Gastrocnemius medialis (tissue), 4 donors: ENCODE measurements at places on chromosomes 11 and 22. TPM values are rescaled to one million over a fixed set of nuclear protein-coding genes. Genes with fewer than 3 reads are reported as not detected.

DNA sequence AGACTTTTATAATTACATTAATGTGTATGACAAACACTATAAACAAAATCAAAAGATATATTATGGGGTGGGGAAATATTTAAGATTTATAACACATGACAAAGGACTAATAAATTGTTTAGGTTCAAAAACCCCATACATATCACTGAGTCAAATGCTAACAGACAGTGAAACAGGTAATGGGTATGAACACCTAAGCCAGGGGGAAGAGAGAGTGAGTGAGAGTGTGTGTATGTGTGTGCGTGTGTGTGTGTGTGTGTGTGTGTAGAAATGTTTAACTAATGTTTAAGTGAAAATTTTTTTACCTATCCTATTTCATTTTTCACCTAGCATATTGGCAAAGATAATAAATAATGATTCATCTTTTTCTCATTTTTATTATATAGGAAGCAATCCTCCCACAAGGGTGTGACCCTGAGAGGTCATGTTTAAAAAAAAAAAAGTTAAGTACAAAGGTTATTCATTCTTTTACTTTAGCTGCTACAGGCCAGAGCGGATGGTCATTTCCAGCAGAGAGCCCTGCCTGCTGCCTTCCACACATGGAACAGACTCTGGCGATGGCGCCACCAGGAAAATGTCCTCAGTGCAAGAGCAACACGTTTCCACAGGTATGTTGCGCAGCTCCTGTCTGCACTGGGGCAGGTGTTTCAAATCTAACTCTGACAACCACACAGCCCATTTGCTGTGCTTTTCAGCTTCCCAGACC lies 72.9 kb downstream of the PISD start:
- H3K4me3 ChIP-seq, result no peak overlapping the region
- H3K4me1 ChIP-seq, result no peaks in the 10 kb centered on the region
- no peak overlapping the region for H3K27ac ChIP-seq
- no peak for DNase-seq
- H3K27me3 ChIP-seq, result no peaks in the 10 kb centered on the region

DNA sequence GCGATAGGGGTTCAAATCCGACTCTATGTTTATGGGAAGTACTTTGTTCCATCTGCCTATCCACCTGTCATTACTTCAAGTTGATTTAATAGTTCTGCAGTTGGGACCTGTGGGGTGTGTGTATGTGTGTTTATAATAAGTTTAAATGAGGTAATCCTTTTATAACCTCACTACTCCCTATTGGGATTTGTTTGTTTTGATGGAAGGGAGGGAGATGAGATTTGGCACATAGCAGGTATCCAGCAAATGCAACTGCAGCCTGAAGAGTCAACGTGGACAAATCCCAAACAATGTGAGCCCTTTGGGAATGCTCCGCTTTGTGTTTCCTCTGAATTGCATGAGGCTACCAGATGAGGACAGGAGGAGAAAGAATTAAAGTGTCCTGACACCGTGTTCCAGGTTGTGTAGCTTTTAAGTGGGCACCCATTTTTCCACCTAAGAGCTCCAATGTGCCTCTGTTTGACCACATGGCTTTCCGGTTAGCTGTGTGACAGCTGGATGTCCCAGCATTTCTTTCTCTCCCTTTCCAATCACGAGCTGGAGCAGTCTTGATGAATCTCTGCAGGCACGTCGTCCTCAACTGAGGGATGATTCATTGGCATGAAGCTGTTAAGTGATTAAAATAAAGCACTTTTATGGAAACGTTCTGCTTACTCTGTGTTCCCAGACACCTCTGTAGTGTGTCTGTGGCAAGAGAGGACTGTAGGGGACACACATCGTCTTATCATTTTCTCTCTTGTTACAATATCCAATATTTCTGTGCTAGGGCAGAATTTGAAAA lies 610.7 kb downstream of the NTM start:
- H3K4me1 ChIP-seq, result no peaks in the 10 kb centered on the region
- no peak for DNase-seq
- H3K4me3 ChIP-seq, result no peak overlapping the region

GRCh38 chr11:65426839-65427690 lies 4.5 kb downstream of the NEAT1 start:
- H3K4me3 ChIP-seq, result peak overlapping the region; percentile 92
- peaks cover 5% of the 10 kb centered on the region for H3K36me3 ChIP-seq
- peak overlapping the region; percentile 100 for H3K27ac ChIP-seq
- H3K27me3 ChIP-seq, result no peaks in the 10 kb centered on the region
- peaks cover 40% of the 10 kb centered on the region for H3K4me1 ChIP-seq

- H3K27me3 ChIP-seq, result peaks cover 3% of the 10 kb centered on the region
- no peak for DNase-seq
- no peaks in the 10 kb centered on the region for H3K36me3 ChIP-seq
- peaks cover 5% of the 10 kb centered on the region for H3K4me1 ChIP-seq
- no peak overlapping the region for H3K27ac ChIP-seq
- H3K4me3 ChIP-seq, result no peak overlapping the region
These were observed 35.6 kb downstream of the FBLN1 start for GRCh38 chr22:45538281-45538680.

- H3K36me3 ChIP-seq, result no peaks in the 10 kb centered on the region
- no peak overlapping the region for H3K4me3 ChIP-seq
- no peak for DNase-seq
- no peak overlapping the region for H3K27ac ChIP-seq
These were observed 181.2 kb upstream of the API5 start for GRCh38 chr11:43130616-43131015.

DNA sequence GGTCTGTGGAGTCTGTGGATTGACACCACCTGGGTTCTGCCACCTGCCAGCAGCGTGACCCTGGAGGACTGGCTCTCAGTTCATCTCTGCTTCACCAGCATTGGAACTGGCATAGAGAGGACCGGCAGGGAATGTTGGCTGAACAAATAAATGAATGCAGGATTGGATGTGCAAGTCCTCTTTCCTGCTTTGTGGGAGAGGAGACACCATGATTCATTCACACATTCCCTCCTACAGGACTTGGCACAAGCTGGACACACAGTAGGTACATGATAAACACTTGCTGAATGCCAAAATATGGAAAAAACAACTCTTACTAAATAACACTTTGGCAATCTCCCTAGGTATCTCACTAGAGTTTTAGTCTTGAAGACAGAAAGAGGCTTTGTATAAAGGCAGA lies 116.6 kb upstream of the NARS2 start:
- no peaks in the 10 kb centered on the region for H3K4me1 ChIP-seq
- no peak for DNase-seq
- H3K36me3 ChIP-seq, result no peaks in the 10 kb centered on the region
- H3K27ac ChIP-seq, result no peak overlapping the region
- H3K4me3 ChIP-seq, result no peak overlapping the region

DNA sequence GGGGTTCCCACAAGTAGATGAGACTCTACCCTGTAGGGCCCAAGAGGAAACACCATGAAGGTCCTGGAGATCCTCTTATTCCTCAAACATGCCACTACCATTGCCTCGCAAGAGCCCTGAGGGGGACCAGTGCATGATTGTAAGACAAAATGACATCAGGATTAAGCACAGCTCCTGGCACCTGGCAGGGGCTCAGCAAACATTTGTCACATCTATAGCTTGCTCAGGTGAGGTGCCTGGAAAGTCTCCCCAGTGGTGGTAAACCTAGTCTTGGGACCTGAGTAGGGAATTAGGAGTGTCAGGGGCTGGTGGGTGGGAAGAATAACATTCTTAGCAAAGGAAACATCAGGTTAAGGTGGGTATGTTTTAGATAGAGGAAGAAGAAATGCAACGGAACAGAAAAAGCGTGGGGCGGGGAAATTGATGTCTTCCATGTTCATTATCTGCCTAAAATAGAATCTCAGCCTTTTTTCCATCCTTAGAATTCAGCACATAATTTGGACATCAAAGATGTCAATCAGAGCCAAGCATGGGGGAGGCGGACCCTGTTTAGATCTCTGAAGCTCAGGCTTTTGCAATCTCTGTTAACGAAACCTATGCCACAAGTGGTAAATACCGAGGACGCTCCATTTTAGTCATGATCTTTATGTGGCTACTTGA lies 924 bp downstream of the YPEL1 start:
- no peak for DNase-seq
- peak overlapping the region; percentile 61 for H3K4me3 ChIP-seq
- H3K4me1 ChIP-seq, result peaks cover 16% of the 10 kb centered on the region
- peak overlapping the region; percentile 91 for H3K27ac ChIP-seq
- no peaks in the 10 kb centered on the region for H3K36me3 ChIP-seq
- no peaks in the 10 kb centered on the region for H3K27me3 ChIP-seq

DNA sequence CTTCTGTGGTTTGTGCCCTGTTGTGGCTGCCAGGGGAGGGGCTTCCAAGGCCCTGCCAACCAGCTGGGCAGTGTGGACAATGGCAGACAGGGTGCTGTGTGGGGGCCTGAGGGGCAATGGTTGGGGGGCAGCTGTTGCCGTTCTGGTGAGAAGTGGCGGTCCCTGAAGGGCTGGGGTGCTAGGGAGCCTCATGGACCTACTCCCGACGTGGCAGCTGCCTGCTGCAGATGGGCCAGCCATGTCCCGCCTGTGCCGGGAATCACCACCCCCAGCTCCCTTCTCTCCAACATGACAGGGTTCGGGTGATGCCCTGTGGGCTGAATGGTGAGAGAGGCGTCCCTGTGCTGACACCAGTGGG lies 74.2 kb downstream of the KCNQ1 start:
- H3K4me1 ChIP-seq, result no peaks in the 10 kb centered on the region
- H3K36me3 ChIP-seq, result no peaks in the 10 kb centered on the region
- no peak overlapping the region for H3K27ac ChIP-seq
- H3K27me3 ChIP-seq, result no peaks in the 10 kb centered on the region
- H3K4me3 ChIP-seq, result no peak overlapping the region

DNA sequence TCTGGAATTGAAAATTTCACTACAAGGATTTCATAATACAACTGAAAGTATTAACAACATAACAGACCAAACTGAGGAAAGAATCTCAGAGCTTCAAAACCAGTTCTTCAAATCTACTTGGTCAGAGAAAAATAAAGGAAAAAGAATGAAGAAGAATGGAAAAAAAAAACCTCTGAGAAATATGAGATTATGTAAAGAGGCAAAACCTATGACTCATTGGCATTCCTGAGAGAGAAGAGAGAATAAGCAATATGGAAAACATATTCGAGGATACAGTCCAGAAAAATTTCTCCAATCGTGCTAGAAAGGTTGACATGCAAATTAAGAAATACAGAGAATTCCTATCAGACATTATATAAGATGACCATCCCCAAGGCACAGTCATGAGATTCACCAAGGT lies 23.4 kb upstream of the GPR83 start:
- H3K36me3 ChIP-seq, result no peaks in the 10 kb centered on the region
- no peak overlapping the region for H3K27ac ChIP-seq
- no peaks in the 10 kb centered on the region for H3K27me3 ChIP-seq
- DNase-seq, result no peak
- no peak overlapping the region for H3K4me3 ChIP-seq

GRCh38 chr11:87602776-87603175 lies 565.0 kb downstream of the TMEM135 start:
- DNase-seq, result no peak
- H3K27me3 ChIP-seq, result no peaks in the 10 kb centered on the region
- no peaks in the 10 kb centered on the region for H3K36me3 ChIP-seq
- no peak overlapping the region for H3K4me3 ChIP-seq
- H3K4me1 ChIP-seq, result no peaks in the 10 kb centered on the region
- no peak overlapping the region for H3K27ac ChIP-seq

GRCh38 chr11:7498193-7498592 lies 12.9 kb downstream of the OLFML1 start:
- DNase-seq, result no peak
- no peaks in the 10 kb centered on the region for H3K36me3 ChIP-seq
- no peak overlapping the region for H3K4me3 ChIP-seq
- H3K27ac ChIP-seq, result no peak overlapping the region
- no peaks in the 10 kb centered on the region for H3K27me3 ChIP-seq

- H3K27me3 ChIP-seq, result peaks cover 15% of the 10 kb centered on the region
- H3K36me3 ChIP-seq, result no peaks in the 10 kb centered on the region
- peaks cover 18% of the 10 kb centered on the region for H3K4me1 ChIP-seq
- peak overlapping the region; percentile 74 for H3K27ac ChIP-seq
- DNase-seq, result no peak
These were observed 554 bp upstream of the NECTIN1 start for GRCh38 chr11:119729581-119729927.

DNA sequence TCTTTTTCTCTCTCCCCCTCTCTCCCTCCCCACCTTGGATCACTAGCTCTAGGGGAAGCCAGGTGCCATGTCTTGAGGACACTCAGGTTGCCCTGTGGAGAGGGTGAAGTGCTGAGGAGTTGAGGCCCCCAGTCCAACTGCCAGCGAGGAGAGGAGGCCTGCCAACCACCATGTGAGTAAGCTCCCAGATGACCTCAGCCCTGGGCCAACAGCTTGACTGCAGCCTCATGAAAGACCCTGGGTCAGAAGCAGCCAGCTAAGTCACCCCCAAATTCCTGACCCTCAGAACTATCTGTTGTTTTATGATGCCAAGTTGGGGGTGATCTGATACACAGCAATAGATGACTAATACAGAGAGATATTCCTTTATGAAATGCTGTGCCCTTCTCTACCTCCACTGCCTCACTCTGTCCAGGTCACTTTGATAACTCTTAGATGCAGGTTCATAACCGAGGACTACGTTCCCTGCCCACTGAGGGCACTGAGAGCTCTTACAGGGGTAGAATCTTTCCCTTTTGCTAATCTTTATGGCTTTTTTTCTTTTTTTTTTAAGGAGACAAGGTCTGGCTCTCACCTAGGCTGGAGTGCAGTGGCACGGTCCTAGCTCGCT lies 8.0 kb downstream of the ARFGAP3 start:
- H3K4me3 ChIP-seq, result no peak overlapping the region
- DNase-seq, result no peak
- H3K27ac ChIP-seq, result no peak overlapping the region
- H3K27me3 ChIP-seq, result no peaks in the 10 kb centered on the region

GRCh38 chr11:122293296-122294023 lies 177.4 kb upstream of the BLID start:
- H3K4me3 ChIP-seq, result no peak overlapping the region
- no peak for DNase-seq
- H3K36me3 ChIP-seq, result no peaks in the 10 kb centered on the region
- H3K4me1 ChIP-seq, result no peaks in the 10 kb centered on the region

The DDTL gene
- total RNA-seq, result 1.1 TPM

The TENM4 gene
- total RNA-seq, result 0.82 TPM

The LRRC74B gene
- not detected for total RNA-seq

The GP1BB gene
- not detected for total RNA-seq
